ENCODE measurements at places on chromosomes 6 and 20.

DNA sequence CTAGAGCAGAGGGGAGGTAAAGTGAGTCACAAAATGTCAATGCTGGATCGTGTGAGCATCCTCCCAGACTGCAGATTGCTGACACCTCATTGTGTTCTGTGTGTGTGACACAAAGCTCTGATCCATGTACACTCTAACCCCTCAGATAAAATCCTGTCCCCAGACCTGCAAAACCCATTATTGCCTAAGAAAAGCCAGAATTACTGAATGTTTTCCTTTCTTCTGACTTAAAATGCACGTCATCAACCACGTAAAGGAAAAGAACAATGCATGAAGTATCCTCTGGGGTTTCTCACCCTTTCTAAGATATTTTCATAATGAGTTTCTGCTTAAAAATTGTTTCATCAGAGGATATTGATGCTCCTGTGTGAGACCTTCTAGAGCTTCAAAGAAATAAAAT, 218.0 kb upstream of the PREP start:
- no peak for DNase-seq

DNA sequence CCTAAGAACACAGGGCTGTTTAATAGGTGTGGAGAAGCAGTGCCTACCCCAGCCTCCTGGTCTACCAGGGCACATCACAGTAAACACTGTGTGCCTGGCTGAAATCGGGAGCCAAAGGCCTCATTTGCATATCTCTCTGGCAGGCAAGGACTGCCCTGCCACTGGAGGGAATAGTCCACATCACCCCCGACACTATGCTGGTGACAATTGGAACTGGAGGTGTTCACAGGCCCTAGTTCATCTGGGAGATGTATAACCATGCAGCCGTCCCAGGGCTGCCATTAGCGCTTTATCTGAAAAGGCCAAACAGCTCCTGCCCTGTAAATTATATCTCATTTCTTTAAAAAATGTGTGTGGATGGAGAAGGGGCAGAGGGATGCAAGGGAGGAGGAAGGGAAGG, 150.3 kb downstream of the LINC00237 start:
- no peak for DNase-seq

DNA sequence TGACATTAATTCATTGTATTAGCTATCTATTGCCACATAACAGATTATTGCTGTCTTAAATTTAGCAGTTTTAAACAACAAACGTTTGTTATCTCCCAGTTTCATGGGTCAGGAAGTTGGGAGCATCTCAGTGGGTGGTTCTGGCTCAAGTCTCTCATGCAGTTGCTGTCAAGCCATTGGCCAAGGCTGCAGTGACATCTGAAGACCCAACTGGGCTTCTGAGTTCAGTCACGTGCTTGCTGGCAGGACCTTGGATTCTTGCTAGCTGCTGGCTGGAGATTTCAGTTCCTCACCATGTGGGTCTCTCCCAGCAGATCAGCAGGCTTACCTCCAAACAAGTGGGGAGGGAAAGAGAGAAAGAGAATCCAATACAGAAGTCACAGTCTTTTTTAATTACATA, 152.6 kb upstream of the EXOC2 start:
- DNase-seq, result no peak

- DNase-seq, result no peak
Observed at GRCh38 chr20:46637020-46637419, 14.2 kb downstream of the SLC13A3 start.

DNA sequence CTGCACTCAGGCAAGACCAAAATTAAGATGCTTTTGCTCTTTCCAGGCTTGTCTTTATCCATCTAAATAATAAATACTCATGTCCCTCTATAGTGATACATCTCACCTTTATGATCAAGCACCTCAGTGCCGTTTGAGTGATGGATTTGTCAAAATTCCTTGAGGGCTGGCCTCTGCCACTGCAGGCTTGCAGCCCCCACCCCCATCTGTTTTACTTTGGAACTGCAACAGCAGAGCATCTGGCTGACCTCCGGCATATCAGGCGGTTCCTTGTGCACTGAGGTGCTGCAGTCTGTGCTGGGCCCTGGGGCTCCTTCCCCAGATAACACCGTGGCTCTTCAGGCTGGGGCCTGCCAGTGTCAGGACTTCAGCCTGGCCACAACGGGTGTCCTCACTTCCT, 386.9 kb downstream of the CDH26 start:
- DNase-seq, result no peak

GRCh38 chr6:41683273-41683522, 44.9 kb downstream of the MDFI start:
- no peak for DNase-seq

DNA sequence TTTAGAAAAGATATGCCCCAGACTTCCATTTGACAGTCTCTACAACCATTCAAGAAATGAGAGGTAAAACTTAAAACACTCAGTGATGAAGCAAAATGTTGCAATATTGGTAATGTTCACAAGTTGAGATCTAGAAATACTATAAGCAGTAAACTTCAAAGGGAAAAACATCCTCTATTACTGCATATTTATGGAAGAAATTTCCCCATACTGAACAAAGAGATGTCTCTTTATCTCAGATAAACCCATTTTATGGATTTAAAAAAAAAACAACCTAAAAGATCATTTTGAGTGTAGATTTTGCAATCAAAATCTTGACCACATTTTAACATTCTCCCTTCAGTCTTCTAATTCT, 177.8 kb upstream of the TAB2 start:
- DNase-seq, result no peak

DNA sequence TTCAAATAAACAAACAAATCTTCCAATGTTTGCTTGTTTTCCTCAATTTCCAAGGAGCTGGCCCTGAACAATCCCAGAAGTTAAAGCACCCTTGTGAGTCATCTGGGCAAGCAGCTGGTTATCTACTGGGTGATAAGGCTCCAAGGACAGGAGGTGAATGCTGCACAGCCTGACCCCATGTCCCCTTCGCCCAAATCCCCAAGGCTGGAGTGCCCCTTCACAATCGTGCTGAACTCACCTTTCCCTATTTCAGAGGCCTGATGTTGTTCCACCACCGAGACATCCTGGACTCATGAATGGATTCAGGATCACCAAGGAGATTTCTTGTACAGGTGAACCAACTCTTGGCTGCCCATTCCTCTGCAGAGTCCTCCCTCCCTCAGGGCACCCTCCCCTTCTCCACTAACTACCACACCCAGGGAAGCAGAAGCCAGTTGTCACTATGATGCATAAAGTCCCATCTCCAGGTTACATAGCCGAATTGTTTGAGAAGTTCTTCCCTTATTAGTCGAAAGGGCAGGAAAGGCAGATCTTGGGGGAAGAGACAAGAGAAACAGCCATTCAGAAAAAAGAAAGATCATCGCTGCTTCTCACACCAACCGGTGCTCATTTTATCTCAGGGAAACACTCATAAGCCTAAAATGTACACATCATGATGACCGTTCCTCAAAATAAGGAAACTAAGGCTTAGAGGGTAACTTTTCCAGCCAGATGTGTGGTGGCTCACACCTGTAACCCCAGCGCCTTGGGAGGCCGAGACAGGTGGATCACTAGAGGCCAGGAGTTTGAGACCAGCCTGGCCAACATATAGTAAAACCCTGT, 138.8 kb upstream of the RREB1 start:
- DNase-seq, result no peak

GRCh38 chr6:169626649-169627048, 75.2 kb downstream of the WDR27 start:
- no peak for DNase-seq

DNA sequence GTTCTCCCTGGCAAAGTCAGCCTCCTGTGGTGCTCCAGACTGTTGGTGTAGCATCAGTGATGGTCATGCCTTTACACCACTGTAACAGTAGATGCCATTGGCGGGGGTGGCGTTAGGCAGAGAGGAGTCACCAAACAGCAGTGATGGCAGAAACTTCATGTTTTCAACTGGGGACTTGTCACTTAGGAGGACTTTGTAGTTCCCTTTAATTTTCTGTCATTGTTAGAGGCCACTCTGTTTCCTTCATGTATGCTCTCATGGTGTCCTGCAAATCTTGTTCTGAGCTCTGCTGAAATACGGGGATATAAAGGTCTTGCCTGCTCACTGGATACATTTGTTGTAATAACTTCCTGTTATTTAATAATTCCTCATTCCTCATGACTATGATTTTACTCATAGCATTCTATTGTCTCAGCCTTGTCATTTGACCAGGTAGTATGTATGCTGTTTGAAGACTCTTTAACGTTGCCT, 4.6 kb downstream of the MAP3K4 start:
- no peak for DNase-seq

DNA sequence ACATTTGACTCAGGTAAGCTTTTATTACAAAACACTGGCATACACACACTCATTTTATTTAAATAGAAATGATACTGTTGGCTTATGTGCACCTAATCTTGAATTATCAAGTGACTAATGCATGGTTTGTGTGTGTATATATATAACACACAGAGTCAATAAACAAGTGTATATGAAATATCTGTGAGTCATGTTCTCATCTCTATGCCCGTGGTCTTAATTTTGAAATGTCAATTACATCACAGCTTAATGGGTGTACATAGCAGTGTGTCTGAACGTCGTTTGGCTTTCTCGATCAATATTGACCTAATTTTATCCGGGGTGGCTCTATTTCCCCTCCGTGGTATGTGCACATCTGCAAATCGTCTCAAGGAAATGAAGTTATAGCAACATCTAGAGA, 104.0 kb upstream of the ZFP64 start:
- no peak for DNase-seq

DNA sequence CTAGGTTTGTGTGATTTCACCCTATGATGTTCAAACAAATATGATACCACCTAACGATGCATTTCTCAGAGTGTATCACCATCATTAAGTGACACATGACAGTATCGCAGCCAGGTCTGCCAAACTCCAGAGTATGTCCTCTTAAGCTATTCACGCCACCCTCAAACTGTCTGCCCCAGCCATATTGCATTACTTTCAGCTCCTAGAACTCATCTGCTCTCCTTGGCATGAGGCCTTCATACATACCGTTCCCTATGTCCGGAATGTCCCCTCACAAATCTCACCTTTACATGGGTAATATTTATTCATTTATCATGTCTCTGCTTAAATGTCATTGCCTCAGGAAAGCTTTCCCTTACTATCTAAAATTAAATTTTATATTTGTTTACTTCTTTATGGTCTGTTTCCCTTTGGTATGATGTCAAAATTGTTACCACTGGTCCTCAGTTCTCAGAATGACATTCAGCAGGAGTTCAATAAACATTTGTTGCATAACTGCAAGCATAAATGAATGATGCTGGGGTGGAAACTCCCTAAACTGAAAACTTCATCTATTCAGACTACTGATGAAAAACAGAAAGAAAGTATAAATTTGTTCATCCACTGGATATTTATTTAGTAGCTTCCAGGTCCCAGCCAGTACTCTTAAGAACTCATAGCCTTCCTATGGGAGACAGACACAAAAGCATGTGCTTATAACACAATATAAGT, 3.2 kb downstream of the SESN1 start:
- no peak for DNase-seq

GRCh38 chr20:39853050-39853449, 836.0 kb downstream of the MAFB start:
- no peak for DNase-seq

DNA sequence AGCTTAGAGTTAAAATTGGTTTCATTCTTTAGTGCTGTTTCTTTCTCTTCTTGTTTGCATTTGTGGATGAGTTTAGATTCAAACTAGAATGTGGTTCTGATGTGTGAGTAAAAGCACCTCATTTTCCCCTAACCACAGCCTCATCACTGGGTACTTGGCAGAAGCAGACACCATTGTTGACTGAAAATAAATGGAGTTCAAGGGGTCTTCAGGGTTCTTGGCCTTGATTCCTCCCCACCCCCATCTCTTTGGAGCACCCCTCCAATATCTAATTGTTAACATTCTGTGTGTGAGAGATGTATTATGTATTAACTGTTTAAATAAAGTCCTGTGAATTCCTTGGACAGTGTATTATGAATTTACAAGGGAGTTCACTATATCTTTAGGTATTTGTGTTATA, 59.6 kb downstream of the JARID2 start:
- DNase-seq, result no peak

- DNase-seq, result peak; percentile 19
Observed at GRCh38 chr6:151325075-151326050, 66.0 kb downstream of the ZBTB2 start.

DNA sequence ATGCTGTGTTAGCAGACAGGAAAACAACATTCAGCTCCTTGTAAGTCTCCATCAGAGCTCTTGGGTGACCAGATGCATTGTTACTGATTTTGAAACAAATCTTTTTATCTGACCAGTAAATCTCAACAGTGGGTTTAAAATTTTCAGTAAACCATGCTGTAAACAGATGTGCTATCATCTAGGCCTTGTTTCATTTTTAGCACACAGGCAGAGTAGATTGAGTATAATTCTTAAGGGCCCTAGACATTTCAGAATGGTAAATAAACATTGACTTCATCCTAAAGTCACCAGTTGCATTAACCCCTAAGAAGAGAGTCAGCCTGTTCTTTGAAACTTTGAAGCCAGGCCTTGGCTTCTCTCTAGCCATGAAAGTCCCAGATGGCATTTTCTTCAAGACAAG, 237.2 kb upstream of the BMP2 start:
- DNase-seq, result no peak

- DNase-seq, result no peak
Observed at GRCh38 chr6:43020052-43020705, 1.2 kb upstream of the RRP36 start.

- DNase-seq, result no peak
Observed at GRCh38 chr6:78851156-78851555, 16.2 kb upstream of the IRAK1BP1 start.

DNA sequence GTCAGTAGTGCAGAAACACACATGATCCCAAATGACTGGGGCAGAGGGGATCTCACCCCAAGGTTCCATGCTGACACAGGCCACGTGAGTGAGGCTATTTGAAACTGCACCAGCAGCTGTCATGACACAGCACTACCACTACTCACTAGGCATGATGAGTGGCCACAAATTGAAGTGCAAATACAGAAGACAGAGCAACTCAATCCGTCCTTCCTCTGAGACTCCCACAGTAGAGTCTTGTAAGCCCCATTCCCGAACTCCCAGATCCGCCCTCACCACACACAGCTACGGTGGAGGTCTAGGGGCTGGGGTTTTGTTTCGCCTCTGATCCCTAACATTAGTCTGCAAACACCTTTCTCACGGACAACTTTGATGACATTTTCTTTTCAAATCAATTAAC, 113.3 kb upstream of the NUP153 start:
- DNase-seq, result no peak

- no peak for DNase-seq
Observed at GRCh38 chr20:22815603-22816315, 219.4 kb upstream of the SSTR4 start.

DNA sequence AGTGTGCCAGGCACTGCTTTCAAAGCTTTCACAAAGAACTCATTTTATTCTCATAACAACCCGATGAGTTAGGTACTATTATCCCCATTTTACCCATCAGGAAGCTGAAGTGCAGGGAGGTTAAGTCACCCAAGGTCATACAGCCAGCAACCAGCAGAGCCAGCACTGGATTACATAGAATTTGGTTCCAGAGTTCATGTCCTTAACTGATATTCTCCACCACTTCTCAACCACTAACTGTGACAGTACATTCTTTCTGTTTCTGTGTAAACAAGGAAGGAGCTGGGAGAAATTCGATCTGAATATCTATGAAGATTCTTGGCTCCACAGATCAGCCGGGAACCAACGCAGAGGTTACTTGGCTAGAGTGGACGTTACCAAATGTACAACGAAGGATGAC, 98.0 kb downstream of the KIF16B start:
- no peak for DNase-seq

GRCh38 chr6:95767897-95768463, 190.6 kb downstream of the MANEA start:
- no peak for DNase-seq

GRCh38 chr20:5170341-5170740, 43.5 kb downstream of the CDS2 start:
- no peak for DNase-seq

- no peak for DNase-seq
Observed at GRCh38 chr6:28648035-28648877, 122.6 kb downstream of the GPX5 start.

All from activated B cell treated with CpG ODN at 0.5 μM for 24 hours (primary cell).